ENCODE measurements at places on chromosomes 1 and 21. TPM values are rescaled to one million over a fixed set of nuclear protein-coding genes. Genes with fewer than 3 reads are reported as not detected.

The LUZP1 gene
- 17.5 TPM for total RNA-seq

The C1orf94 gene
- total RNA-seq, result not detected

The KIF2C gene
- 121 TPM for total RNA-seq

GRCh38 chr1:234870020-234870981, 258.3 kb downstream of the TOMM20 start:
- no peak for DNase-seq

DNA sequence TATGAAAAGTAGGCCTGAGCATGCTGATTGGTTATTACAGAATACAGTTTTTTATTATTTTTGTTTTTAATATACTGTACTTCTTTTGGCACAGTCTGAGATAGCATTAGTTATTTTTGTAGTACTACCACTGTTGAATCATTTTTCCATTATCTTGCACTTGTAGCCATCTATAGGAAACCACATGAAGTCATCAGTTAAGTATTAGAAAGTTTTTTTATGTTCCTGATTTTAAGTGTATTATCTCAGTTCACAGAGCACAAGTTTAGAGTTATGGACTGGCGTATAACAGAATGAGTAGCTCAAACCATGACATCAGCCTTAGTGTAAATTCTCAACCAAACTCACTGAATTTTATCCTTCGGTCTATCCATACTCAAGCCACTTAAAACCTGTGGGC, 22.8 kb downstream of the DHX9 start:
- DNase-seq, result no peak

DNA sequence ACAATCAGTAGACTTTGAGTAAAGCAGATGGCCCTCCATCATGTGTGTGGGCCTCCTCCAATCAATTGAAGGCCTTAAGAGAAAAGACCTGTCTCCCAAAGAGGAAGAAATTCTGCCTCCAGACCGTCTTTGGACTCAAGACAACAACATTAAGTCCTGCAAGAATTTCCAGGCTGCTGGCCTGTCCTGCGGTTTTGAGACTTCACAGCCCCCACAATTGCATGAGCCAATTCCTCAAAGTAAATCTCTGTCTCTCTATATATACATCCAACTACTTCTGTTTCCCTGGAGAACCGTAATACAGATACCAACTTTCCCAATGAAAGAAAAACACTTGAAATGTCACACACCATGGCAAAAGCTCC, 16.4 kb downstream of the REG4 start:
- no peak for DNase-seq

DNA sequence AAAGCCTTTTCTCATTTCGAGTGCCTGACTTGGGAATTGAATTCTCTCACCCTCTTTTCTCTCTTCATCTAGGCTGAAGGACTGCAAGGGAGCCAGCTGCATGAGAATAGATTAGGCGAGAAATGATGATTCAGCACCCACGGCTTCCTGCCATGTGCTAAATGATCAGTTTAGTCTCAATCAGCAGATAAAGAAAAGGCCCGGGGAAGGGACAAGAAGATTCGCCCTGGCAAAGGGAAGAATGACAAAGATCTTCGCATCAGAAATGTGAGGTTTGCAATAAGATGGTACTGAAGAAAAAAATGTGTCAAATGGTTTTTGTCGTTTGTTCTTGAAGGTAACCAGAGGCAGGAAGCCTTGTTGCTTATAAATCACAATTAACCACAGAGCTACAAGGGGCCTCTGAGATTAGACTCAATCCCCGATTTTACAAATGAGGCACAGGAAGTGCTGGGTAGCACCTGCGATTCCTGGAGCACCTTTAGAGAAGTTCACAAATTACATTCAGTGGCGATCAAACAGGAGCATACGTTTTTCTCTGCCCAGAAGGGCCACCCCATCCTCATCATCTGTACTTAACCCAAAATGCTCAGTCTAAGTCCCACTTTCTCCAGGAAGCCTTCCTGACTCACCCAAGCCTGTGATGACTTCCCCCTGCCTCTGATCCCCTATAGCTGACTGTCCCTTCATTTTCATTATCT, 183.4 kb downstream of the ZNF281 start:
- no peak for DNase-seq

DNA sequence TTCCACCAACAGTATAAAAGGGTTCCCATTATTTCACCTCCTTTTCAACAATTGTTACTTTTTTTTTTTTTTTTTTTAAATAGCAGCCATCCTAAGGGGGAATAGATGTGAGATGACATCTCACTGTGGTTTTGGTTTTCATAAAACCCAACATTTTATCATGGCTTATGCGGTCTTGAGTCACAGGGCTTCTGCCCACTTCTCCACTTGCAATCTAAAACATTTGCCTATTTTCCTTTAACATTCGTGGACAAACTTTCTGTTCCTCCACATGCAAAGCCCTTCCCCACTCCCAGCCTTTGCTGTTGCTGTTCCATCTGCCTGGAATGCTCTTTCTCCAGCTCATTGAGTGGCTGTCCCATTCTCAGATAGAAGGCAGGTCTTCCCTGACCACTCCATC, 239.7 kb upstream of the KCNK2 start:
- no peak for DNase-seq

- DNase-seq, result no peak
These were observed 161.8 kb upstream of the PDE4B start for GRCh38 chr1:65630855-65631254.

DNA sequence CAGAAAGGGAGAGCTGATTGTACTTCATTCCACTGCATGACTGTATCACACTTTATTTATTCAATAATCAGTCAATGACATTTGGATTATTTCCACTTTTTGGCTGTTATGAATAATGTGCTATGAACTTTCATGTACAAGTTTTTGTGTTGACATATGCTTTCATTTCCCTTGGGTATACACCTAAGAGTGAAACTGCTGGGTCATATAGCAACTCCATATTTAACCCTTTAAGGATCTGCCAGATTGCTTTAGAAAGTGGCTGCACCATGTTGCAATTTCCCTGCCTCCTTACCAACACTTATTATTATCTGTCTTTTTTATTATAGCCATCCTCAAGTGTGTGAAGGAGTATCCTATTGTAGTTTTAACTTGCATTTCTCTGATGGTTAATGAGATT, 108.8 kb upstream of the KCNK1 start:
- DNase-seq, result no peak

DNA sequence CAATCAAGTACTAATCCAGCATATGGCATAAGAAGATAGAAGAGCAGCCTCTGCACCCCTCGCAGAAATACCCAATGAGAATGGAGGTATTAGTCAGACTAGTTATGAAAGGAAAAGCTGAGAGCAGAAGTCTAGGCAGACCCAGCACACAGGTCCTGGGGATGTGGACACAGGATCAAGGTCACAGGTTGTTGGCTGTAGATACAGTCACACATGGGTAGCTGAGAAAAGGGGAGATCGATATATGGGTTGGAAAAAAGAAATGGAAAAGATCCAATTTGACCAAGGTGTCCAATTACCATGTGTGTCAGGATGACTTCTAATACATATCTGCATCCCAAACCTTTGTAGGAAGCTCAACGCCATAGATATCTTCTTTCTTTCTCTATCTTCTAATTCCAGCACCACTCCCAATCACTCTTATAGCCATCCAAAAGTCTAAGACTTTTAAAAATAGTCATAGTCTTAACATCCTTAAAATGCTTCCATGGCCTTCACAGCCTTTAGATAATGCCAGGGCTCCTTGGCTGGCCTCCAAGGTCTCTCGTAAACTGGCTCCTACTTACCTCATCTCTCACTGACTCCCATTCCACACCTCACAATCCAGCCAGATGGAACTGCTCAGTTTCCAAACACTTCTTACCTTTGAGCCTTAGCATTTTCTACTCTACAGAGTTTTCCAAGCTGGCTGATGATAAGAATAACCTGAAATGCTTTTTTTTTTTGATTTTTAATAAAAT, 8.3 kb upstream of the ZC3H11B start:
- DNase-seq, result no peak

DNA sequence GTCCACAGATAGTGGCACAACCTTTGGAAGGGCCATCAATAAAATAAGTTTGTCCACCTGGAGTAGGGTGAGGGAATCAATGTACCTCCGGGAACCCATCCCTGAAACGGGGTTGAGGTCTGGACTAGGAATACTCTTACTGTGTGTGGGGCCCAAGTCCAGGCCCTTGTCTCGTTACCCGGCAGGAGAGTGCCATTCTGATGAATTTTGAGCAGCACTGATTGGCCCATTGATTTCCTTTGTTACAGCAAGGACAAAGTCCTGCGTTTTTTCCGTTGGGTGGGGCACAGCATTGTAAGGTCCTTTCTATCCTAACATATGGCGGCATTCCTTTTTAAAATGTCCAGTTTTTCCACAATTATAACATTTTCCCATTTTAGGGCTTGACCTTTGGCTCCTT, 75.2 kb downstream of the AXDND1 start:
- no peak for DNase-seq

- no peak for DNase-seq
These were observed 8.1 kb downstream of the PSMG1 start for GRCh38 chr21:39175154-39175553.

DNA sequence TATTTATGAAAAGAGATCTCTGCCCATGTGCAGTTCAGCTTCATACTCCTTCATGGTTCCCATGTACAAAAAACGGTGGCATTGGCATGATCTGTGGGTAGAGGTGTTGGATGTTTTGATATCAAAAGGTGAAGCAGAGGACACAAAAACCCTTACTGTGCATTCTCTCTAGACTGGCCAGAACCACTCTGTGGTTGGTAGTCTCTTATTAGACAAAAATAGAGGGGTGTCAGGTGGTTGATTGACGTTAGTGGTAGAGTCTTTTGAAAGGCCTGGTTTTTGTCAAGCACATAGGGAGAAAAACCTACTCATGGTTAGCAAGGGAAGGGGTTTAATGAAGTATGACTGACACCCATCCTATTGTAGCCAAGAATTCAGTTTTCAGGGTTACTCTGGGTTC, 400.0 kb upstream of the TMPRSS15 start:
- no peak for DNase-seq

GRCh38 chr1:239185245-239185619, 201.1 kb upstream of the CHRM3 start:
- DNase-seq, result no peak

DNA sequence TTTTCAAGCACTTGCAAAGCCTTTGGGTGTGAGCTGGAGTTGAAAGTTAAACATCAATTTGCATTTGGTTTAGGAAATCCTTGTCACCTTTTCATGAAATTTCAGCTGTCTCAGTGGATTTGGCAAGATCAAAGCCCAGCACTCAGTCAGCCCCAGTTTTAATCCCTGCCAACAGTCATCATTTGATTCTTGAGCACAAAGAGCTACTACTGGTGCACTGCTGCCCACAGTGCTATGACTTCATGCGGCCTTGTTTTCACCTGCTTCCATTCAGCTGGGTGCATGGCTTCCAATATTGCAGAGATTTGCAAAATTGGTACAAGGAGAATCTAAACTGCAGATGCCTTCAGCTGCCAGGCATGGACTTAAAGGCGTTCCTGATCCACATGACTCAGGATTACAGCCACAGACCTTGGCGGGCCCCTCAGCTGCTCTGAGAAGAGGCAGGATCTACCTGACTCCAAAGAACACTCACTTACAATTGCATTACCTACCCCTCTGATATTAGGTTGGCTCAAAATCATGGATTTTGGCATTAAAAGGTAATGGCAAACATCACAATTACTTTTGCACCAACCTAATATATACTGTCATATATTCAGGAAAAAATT, 259.1 kb downstream of the DSCAM start:
- DNase-seq, result no peak

Data from activated CD4-positive, alpha-beta T cell treated with anti-CD3 and anti-CD28 coated beads, Interleukin-2, amount 10 ng/mL, durations not matched to agents 7 days and 5 days (primary cell).